ENCODE measurements at places on chromosomes 1 and 21.
A peak's percentile ranks its signal among the peaks of the same experiment; 100 is the strongest.

DNA sequence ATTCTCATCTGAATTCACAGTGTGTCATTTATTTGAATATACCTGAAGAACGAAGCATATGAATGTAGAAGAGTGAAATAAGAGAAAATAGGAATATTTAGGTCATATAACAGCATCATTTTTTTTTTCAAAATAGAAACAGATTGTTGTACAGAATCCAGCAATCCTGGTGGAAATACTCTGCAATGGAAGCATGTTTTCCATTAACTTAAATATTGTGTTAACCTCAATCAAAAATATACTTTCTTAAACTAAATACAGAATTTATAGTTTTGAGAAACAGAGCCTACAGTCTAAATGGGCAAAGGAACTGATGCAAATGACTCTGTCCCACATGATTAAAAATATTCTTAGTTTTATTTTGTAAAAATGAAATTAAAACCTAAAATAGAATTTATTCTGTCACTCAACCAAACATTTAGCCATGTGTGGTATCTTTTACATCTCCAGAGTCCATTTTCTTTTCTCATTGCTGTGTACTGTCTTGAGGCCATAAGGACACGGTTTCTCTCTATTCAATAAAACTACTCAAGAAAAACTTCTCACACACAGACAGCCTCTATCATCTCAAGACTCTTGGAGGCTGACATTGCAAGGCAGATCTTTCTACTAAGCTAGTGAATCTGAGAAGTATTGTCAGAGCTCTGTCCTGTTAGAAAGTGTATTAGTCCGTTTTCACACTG is 322.6 kb downstream of the LTN1 start:
- no peak for DNase-seq

DNA sequence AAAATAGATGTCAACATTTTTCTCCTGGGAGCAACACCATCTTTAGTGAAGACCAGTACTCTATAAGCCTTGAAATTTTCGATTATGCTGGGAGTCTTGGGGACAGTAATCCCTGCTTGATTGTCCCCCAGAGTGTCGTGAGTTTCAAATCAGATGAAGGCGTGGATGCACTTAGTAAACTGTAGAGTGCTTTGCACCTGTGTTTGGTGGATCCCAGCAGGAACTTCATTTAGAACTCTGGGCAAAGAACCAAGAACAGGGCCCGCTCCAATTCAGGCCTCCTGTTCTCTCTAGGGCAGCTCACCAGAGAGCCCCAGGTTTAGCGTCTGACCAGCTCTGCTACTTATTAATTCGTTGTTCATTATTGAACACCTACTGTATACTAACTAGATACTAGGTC is 1.5 kb downstream of the GPX7 start:
- no peak for DNase-seq

DNA sequence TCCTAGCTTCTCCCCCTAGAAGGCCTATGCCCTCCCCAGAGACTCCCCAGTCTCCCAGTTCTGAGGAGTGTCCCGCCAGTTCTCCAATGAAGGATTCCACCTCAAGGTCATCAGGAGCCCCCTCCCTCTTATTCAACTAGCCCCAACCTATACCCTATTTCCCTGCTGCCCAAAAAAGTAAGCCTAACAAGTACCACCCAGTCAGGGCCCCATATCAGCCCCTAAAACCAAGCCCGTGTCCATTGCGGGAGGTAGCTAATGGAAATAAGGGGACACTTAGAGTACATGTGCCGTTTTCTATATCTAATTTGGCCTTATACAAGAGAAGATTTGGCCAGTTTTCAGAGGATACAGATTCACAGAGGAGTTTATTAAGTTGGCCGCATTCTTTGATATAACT is 416.2 kb downstream of the MATN1 start:
- DNase-seq: no peak

DNA sequence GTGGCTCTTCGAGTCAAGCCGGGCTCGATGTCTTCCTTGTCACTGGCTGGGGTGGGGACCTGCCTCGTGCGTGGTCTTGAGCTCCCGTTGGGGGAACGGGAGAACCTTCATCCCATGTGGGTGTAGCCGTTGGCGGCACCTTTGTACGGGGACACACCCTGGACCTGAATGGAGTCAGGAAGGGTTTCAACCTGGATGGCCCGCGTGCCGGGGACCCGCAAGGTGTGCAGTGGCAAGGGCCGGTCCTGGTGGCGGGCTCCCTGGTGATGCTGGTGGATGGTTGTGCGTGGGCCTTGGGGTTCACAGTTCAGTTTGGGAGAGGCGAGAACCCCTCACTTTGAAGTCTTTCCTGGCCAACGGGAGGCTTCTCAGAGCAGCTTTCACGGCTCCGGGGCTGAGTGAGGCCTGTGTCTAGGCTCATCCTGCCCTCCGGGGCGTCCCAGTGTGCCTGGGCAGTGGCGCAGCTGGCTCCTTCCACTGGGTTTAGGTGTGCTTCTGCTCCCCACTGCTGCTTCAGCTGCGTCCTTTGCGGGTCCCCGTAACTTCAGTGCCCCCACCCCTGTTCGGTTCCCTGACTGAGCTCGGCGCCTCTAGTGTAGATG is 11.4 kb downstream of the SKI start:
- no peak for DNase-seq

- DNase-seq: no peak
These were observed 31.0 kb upstream of the COG2 start for GRCh38 chr1:230611128-230611877.

DNA sequence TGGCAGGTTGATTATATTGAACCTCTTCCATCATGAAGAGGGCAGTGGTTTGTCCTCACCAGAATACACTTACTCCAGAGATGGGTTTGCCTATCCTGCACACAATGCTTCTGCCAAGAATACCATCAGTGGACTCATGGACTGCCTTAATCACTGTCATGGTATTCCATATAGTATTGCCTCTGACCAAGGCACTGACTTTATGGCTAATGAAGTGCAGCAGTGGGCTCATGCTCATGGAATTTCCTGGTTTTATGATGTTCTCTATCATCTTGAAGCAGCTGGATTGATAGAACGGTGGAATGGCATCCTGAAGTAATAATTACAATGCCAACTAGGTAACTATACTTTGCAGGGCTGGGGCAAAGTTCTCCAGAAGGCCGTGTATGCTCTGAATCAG is 16.6 kb upstream of the GBP6 start:
- no peak for DNase-seq

- DNase-seq: peak; percentile 75
These were observed 4.6 kb upstream of the ENAH start for GRCh38 chr1:225657462-225657989.

DNA sequence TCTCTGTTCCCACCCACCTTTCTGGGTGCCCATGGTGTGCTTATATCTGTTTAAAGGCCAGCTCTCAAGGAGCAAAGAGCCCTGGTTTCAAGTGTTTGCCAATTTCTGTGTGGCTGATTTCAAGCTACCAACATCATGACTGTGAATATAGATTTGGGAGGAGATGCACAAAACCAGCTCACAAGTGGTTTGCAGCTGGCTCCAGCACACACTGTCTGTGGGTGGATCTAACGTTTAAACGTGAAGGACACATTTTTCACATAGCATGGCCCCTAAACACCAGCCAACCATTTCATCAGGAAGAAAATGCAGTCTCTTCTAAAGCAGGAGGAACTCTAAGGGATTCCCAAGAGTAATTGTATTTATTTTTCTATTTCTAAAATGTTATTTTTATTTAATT is 65.2 kb downstream of the FCRL5 start:
- DNase-seq: no peak

- DNase-seq: no peak
These were observed 79.8 kb upstream of the CYYR1 start for GRCh38 chr21:26652854-26653253.

DNA sequence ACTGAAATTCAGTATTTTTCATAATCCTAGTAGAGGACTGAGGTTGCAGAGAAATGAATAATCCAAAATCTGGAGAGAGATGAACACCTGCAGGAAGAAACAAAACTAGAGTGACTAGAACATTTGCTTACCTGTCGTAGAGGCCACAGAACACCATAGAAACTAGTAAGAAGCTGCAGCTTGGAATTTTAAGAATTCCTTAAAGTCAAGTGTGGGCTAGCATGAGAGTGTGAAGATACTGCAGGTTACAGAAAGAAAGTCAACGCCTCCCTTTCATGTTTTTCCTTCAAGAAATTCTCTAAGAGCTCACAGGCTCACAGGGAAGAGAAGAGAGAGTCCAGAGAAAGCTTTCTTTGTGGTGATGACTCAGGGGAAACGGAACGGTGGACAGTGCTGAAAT is 633.7 kb downstream of the LRRIQ3 start:
- no peak for DNase-seq

DNA sequence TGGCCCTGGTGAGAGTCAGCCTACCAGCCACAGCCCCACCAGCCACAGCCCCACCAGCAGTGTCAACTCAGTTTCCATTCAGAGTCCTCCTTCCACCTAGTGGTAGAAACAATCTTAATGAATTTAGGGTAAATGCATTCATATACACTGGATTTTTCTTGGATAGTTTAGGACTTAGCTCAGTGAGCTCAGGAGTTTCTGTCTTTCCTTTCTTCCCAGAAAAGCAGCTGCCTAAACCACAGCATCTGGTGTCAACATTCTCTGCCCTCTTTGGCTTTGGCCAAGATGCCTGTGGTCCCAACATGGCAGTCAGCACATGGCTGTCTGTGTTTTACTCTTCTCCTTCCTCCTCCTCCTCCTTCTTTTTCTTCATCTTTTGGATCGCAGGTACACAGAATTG is 94.0 kb downstream of the CLIC6 start:
- DNase-seq: peak; percentile 66

DNA sequence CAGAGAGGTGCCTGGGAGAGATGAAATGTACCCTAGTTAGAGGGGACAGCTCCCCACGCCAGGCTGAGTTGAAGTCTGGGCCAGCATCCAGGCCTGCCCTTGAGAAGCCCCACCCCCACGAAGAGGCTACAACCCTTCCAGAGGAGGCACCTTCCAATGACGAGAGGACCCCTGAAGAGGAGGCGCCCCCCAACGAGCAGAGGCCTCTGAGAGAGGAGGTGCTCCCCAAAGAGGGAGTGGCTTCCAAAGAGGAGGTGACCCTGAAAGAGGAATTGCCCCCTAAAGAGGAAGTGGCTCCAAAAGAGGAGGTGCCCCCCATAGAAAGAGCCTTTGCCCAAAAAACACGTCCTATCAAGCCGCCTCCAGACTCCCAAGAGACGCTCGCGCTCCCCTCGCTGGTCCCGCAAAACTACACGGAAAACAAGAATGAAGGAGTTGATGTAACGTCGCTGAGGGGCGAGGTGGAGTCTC is 3.1 kb downstream of the EVA1B start:
- DNase-seq: no peak

- no peak for DNase-seq
These were observed 143.6 kb downstream of the EDEM3 start for GRCh38 chr1:184610876-184611595.

GRCh38 chr1:221886743-221887414 is 145.0 kb upstream of the DUSP10 start:
- peak; percentile 72 for DNase-seq

DNA sequence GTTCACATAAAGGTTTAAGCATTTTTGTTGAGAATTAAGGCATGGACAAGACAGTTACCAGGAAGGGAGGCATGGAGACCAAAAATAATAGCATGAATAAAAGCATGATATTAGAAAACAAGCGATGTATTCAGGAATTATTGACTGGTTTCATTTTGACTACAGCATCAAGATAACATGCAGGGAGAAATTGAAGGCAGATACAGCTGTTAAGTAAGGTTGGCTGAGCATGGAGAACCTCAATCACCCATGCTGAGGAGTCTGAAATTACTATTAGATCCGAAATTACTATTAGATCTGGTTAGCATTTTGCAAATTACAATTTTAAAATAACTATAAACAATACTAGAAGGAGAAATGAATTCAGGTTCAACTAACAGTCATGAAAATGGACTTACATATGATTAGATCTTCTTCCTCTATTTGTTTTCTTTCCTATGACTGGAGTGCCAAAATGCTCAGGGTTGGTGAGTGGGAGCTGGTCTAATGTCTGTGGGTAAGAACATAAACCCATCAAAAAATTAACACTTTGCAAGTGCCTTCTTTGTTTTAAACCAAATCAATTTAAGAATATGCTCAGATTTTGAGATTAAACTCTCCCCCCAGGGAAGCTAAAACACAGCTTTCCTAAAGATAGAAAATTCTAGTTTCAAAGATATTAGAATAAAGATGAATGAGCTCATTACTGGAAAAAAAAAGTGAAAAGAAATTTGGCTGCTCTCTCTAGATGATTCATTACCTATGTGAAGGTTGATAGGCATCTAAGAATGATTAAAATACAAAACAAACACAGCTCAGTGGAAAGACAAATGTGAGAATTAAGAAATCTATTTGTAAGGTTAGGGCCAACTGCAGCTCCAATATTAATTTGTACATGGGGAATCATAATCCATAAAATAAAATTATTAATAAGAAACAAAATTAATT is 81.7 kb downstream of the ARID4B start:
- no peak for DNase-seq

- DNase-seq: no peak
These were observed 76.5 kb upstream of the NFIA start for GRCh38 chr1:61005614-61006580.

- DNase-seq: no peak
These were observed 2.8 kb downstream of the SMCP start for GRCh38 chr1:152880907-152881306.

- DNase-seq: no peak
These were observed 673 bp downstream of the CD46 start for GRCh38 chr1:207752456-207752998.

DNA sequence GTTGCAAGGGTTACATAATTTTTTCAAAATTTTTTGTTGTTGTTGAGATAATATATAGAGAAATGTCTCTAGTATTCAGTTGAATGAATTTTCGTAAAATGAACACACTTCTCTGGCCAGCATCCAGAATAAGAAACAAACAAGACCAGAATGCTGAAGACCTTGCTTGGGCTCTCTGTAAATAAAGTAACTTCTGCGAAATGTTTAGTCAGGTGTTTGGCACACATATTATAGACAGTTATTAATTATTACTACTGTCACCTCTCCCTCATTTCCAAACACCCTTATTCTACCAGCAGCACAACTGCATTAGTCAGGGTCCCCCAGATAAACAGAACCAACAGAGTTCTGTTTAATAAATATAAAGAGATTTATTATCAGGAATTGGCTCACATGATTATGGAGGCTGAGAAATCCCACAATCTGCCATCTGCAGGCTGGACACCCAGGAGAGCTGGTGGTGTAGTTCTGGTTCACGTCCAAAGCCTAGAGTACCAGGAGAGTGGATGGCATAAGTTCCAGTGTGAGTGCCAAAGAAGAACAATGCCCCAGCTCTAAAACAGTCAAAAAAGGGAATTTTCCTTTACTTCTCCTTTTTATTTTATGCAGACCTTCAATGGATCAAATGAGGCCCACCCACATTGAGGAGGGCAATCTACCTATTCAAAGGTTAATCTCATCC is 44.1 kb upstream of the KCND3 start:
- no peak for DNase-seq

- no peak for DNase-seq
These were observed 9.5 kb downstream of the CD84 start for GRCh38 chr1:160569806-160570205.

GRCh38 chr1:243568793-243569192 is 281.2 kb downstream of the AKT3 start:
- DNase-seq: peak; percentile 55

All from astrocyte of the spinal cord (primary cell).